HS-27A (cell line): ENCODE measurements at places on chromosomes 16 and 17.

DNA sequence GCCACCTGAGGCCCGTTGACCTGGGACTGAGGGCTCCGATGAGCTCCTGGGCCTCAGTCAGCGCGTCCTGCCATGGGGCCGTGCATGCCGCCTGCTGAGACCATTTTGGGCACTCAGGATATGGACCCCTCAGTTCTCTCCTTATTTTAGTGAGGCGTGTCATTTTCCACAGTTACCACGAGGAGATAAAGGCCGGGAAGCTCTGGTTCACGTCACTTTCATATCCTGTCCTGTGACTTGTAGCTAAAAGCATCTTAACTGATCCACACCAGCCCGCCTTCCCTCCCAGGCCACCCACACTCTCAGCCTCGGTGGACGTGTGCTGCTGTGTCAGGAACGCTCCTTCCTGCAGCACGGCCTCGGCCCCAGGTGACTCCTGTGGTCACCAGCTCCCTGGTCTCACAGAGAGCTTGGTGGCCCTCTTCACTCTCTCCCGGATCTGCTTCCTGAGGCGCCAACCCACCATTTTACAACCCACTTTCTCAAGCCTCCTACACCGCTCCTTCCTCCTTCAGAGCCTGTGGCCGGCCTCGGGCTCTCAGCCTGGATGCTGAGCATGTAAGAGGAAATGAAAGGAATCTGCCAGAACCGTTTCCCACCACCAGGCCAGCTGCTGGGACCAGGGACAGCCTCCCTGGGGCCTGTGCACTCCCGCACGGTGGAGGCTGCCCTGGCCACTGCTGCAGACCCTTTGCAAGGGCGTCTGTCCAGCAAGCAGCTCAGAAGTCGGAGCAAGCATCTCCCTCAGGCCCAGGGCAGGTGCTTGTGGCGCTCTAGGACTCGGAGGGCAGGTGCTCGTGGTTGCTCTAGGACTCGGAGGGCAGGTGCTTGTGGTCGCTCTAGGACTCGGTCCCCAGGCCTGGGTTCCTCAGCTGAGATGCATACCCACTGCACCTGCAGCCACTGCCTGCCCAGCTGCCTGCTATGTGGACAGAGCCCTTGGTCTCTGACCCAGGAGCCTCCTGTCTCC is 23.9 kb upstream of the FASN start:
- DNase-seq, result no peak

- no peak for DNase-seq
These were observed 174.8 kb downstream of the NTN1 start for GRCh38 chr17:9195961-9196670.

GRCh38 chr16:50381679-50382440 is 13.1 kb upstream of the BRD7 start:
- no peak for DNase-seq

DNA sequence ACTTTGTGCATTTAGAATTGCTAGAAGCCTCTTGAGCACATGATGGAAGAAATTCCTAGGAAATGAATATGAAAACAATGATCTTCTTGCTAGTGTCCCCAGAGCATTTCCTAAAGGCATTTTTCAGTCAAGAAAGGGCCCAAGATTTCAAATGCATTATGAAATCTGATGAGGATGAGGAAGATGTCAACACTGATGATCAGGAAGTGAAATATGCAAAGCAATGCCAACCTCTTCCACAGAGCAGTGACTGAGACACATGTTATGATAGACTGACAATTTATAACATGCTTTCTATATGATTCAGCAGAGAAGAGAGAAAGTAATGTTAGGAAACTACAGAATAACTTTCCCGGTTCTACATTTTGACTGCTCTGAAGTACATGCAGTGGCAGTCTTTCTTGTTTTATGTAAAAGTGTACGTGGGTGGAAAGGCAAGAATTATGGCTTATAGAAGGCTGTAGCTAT is 859.1 kb upstream of the GOT2 start:
- peak; percentile 75 for DNase-seq

DNA sequence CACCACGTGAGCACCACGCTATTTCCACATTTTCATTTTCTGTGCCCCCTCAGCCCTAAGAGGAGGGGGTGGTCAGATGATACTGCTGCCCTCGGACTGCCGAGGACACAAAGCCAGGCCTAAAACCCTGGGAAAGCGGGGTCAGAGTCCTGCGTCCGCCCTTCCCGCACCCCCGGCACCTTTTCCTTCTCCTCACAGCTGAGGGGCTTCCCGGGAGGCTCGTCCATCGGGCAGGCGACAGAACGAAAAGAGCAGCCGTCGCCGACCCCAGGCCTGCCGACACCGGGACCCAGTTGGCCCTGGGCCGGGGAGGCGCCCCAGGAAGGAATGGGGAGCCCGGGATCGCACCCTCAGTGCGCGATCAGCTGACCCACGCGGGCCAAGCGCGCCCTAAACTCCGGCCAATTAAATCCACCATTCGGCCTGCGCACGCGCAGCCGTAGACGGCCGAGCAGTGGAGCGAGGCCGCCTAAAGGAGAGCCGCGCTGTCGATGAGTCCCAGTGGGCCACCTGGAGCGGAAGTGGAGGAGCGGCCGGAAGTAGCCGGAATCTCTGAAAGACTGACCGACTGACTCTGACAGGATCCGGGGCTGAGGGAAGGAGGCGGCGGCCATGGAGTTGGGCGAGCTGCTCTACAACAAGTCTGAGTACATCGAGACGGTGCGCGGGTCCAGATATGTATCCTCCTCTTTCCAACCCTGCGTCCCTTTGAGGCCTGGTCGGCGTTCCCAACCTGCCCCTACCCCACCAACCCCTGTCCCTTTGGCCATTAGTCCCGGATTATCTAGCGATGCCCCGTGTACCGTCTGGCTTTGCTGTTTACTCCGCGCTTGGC is at the start of the genes DCTN5 and PALB2:
Gene DCTN5 (plus strand): TSS at position 536 of the 835 bp plus-strand sequence. CDS start 77 bp downstream, at position 613.
Gene PALB2 (minus strand): TSS at position 380 of the 835 bp plus-strand sequence. CDS start 153 bp downstream, at position 227.
- peak; percentile 75 for DNase-seq

GRCh38 chr16:73199214-73199613 is 151.3 kb upstream of the ZFHX3 start:
- no peak for DNase-seq

DNA sequence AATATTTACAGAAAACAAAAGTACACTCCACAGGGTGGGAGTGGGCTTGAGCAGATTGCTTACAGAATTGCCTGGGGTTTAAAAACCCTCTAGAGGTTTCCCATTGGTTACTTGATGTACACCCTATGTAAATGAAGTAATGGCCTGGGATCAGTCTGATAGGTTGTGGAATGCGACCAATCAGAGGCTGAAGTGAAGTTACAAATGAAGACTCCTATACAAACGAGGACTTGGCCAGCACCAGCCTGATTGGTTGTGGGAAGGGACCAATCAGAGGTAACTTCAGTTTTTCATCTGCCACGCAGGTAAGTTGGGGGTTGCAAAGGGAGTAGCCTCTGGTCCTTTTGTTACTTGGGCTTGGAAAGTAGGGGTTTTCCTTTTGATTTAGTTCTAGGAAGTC is 8.8 kb downstream of the EEF2K start:
- no peak for DNase-seq

DNA sequence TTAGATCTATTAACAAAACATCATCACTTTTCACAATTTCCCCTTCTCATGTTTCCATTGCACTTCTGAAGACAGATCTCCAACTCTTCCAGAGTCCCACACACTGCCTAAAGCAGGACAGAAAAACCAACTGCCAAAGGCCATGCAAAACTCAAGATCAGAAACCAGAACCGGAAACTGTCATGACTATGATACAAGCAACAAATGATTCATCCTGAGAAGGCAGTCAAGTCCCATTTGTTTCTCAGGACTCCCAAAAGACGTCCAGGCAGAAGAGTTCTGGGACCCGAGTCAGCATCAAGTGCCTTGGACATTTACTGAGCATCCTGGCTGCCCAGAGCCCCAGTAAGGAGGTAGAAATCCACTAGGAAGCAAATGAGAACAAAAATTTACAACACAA is 38.8 kb downstream of the ERN1 start:
- no peak for DNase-seq

DNA sequence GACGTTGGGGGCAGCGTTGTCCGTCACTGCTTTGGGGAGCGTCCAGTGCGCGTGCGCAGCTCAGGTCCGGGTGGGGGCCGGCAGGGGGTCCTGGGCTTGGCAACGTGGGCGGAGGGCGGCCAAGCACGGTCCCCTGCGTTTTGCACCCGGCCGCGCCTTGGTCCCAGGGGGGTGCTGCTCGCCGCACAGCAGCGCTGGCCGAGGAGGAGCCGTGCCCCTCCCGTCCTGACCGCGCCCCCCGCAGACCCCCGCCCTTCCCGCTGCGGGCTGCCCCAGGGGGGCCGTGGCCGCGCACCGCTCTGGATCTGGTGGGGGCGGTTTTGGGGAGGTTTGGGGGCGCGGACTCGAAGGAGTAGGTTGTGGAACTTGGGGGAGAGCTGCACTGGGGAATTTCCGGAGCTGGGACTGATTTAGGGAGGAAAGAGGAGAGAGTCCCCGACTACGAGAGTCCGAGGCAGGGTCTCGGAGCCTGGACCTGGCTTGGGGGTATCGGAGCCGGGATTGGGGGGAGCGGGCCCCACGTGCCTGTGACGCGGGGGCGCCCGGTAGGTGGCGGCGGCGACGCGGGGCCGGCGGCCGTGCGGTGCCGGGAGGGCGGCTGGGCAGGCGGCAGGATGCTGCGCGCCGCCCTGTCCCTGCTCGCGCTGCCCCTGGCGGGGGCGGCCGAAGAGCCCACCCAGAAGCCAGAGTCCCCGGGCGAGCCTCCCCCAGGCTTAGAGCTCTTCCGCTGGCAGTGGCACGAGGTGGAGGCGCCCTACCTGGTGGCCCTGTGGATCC is at the start of gene SLC9A5:
Gene SLC9A5 (plus strand): TSS at position 579 of the 777 bp plus-strand sequence. CDS start 36 bp downstream, at position 615.
- DNase-seq, result no peak
